ENCODE measurements at places on chromosomes 5 and 9.

- H3K36me3 ChIP-seq: no peaks in the 10 kb centered on the region
- H3K27me3 ChIP-seq: no peaks in the 10 kb centered on the region
- H3K4me3 ChIP-seq: no peak overlapping the region
- H3K4me1 ChIP-seq: peaks cover 8% of the 10 kb centered on the region
- DNase-seq: no peak
- no peak overlapping the region for H3K27ac ChIP-seq
These were observed 16.4 kb upstream of the ADAMTSL1 start for GRCh38 chr9:18457510-18457909.

GRCh38 chr5:153824909-153825308, 213.8 kb downstream of the FAM114A2 start:
- H3K36me3 ChIP-seq: no peaks in the 10 kb centered on the region
- no peak for DNase-seq
- H3K27me3 ChIP-seq: peaks cover 14% of the 10 kb centered on the region
- H3K4me3 ChIP-seq: no peak overlapping the region

- H3K27me3 ChIP-seq: no peaks in the 10 kb centered on the region
- H3K27ac ChIP-seq: no peak overlapping the region
- peaks cover 5% of the 10 kb centered on the region for H3K36me3 ChIP-seq
These were observed 31.6 kb upstream of the ACOT12 start for GRCh38 chr5:81425569-81425968.

GRCh38 chr9:4739587-4740387, 1.2 kb downstream of the AK3 start:
- H3K4me3 ChIP-seq: peak overlapping the region; percentile 93
- peak overlapping the region; percentile 97 for H3K27ac ChIP-seq
- H3K4me1 ChIP-seq: peaks cover 15% of the 10 kb centered on the region
- no peak for DNase-seq

- H3K4me1 ChIP-seq: peaks cover 15% of the 10 kb centered on the region
- no peaks in the 10 kb centered on the region for H3K36me3 ChIP-seq
- H3K27ac ChIP-seq: no peak overlapping the region
- no peak for DNase-seq
- H3K27me3 ChIP-seq: peaks cover 95% of the 10 kb centered on the region
- H3K4me3 ChIP-seq: no peak overlapping the region
These were observed 5.8 kb downstream of the LMX1B start for GRCh38 chr9:126619361-126620135.

All from progenitor cell of endocrine pancreas (in vitro differentiated cells).